ENCODE measurements at places on chromosomes 3 and 15.

GRCh38 chr3:194032828-194033435 lies 103.0 kb upstream of the HES1 start:
- DNase-seq: no peak

DNA sequence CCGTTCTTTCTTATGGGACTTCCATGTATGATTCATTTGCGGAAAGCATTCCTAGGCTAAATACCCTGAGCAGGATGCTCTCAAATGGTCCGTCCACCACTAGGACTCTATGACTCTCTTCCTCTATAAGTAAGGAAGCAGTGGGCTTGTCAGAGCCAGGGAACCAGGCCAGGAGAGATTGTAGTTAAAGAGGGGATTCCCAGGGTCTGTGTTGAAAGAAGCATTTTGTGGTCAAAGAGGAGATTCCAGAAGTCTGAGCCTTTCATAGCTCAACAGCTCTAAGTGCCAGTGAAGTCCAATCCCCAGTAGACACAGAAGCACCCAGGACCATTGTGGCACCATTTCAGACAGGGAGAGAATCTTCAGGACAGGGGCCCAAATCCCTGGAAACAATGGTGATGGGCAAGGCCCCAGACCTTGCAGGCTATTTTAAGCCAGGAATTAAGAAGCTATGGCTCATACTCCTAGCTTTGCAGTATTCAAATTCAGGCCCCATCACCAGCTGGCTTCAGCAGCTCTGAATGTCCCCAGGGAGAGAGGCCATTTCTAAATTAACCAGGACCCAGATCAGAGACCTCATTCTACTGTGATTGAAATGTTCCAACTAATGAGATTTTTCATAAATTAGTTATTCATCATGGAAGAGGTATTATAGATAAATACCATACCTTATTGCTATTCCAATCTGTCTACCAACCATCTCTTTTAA lies 81.7 kb downstream of the CD47 start:
- no peak for DNase-seq

DNA sequence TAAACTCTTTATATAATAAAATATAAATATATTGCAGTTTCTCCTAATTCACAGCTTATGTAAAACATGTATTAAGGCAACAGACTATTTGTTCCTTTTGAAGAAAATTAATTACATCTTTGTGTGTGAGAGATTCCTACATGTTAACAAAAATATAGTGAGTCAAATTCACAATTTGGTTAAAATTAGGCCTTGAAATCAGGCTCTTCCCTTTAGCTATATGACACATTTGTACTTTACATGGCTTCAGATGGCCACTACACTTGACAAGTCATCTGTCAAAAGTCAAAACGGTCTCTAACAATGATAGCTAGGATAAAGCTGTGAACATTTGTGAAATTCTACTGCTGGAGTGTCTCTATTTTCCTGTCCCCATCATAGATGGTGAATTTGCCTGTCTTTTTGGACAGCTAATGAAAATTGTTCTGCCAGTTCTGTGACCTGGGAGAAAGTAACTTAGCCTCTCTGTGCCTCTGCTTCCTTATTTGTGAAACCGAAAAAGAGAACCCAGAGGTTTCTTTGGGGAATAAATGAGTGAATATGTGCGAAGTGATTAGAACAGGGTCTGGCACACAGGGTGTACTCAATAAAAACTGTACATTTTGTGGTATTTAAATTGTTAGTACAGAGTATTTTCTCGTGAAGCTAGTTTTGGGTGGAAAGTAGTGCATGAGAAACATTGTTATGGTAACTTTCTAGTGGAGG lies 23.6 kb downstream of the TM4SF4 start:
- no peak for DNase-seq

GRCh38 chr3:12222775-12223485 lies 64.2 kb upstream of the TIMP4 start:
- DNase-seq: no peak

DNA sequence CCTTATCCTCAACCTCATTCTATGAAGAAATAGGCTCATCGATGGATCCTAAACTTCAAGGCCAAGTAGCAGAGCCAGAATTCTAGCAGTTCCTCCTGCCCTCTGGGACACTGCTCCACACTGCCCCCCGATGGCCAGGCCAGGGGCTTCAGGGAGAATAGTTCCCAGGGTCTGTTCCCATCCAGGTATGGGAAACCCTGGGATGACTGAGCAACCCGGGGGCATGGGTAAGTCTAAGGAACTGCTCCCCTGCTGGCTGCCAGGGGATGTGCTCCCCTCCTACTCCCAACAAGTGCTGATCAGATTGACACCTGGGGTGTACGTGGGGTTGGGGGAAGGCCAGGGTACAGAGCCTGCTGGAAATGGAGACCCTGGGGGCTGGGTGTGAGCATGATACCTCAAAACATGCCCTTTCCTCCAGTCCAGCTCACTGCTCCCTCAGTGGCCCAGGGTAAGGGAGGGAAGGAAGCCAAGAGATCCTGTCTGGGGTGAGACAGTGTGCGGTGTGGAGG lies 7.6 kb downstream of the ULK3 start:
- no peak for DNase-seq

DNA sequence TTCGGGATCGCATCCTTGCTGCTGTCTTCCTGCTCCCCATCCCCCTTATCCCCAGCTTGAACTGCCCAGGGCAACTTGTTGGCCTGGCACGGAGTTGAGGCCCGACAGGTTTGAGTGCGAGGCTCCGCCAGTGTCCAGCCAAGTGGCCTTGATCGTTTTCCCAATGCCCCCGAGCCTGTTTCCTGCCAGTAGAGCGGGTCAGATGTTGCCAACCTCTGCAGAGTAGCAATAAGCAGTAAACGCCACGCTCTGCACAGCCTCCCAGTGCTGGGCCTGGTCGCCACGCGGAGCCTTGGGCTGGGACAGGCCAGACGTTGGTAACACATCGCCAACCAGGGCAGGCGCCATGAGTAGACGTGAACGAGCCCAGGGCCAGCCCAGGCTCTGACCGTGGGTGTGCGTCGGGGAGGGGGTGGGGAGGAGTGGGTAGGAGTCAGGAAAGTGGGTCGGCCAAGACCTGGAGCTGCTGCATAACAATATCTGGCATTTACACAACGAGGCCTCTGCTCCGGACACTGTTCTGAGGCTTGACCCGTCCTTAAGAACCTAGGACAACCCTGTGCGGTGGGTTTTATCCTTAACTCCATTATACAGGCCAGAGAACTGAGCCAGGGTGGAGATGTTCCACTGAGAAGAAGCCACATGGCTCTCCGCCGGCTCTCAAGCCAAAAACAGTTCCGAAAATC lies 444 bp upstream of the ABHD14A start:
- DNase-seq: no peak

DNA sequence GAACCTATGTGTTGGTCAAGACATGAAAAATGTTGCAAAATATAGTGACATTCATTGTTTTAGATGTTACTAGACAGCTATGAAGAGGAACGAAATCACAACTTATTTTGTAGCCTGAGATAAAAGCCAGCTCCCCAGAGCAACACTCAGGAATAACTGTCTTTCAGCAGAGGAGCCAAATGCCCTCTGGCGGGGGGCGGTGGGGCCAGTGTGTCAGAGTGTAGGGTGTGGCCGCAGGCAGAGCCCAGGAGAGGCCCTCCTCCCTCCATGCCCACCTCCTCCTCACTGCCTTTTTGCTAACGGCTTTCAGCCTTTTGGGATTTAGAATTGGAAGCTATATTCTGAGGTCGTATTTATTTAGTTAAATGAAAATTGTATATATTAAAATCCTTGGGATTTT lies 16.9 kb downstream of the APOD start:
- DNase-seq: no peak

GRCh38 chr15:93719921-93720351 lies 511.4 kb upstream of the MCTP2 start:
- no peak for DNase-seq

DNA sequence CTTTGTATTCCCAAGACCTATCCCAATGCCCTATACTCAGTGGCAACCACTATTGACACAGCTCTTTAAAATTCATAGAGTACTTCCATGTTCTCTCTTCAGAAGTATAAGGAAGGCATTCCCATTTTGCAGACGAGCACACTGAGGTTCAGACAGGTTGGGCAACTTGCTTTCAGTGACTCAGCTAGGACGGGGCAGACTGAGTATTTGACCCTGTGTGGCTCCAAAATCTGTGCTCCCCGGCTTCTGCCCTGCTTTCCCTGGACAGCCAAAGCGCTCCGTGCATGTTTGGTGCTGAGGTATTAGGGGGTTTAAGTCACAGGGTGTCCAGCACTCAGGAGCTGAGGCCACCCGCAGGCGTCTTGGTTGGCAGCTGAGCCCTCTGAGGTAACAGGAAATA lies 59.5 kb downstream of the CEMIP start:
- no peak for DNase-seq

- DNase-seq: no peak
These were observed 30.2 kb downstream of the PLAAT1 start for GRCh38 chr3:193271101-193271840.

- DNase-seq: no peak
These were observed 52.1 kb upstream of the IQSEC1 start for GRCh38 chr3:13125092-13126015.

DNA sequence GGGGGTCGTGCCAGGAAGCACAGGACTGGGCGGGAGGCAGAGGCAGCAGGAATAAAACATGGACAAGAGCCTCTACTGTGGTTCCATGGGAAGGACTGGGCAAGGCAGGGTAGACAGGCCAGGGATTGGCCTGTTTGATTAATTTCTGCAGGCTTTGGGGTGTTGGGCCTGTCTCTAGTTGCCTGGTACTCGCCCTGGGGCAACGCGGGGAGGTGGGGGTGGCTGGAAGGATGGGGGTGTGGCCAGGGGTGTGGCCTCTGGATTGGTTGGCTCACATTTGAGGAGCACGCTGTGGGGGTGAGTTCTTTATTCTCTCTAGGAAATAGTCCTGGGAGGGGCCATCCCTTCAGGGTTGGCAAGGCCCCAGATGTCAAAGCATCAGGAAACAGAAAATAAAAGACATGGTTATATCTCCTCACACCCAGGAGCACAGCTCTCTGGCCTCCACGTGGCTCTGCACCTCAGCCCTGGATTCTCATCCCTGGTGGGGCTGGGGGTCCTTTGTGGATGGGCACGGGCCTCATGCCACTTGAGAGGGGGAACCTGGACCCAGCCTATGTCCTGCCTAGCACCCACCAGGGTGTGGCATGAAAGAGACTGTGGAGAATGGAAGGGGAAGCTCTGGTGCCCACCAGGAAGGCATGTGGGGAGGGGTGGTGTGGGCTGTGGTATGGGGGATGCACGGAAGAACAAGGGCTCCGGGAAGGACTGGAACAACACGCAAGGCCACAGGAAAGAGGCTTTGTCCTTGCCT lies 223.0 kb upstream of the LYSMD4 start:
- DNase-seq: no peak
